T-helper 9 cell (primary cell): ENCODE measurements at places on chromosomes 11 and 22.

- DNase-seq, result no peak
These were observed 54.3 kb upstream of the TNRC6B start for GRCh38 chr22:40123387-40123786.

GRCh38 chr11:68142028-68142412 lies 20.8 kb upstream of the CHKA start:
- no peak for DNase-seq

GRCh38 chr11:126431401-126432064 lies 76.0 kb downstream of the ST3GAL4 start:
- no peak for DNase-seq

DNA sequence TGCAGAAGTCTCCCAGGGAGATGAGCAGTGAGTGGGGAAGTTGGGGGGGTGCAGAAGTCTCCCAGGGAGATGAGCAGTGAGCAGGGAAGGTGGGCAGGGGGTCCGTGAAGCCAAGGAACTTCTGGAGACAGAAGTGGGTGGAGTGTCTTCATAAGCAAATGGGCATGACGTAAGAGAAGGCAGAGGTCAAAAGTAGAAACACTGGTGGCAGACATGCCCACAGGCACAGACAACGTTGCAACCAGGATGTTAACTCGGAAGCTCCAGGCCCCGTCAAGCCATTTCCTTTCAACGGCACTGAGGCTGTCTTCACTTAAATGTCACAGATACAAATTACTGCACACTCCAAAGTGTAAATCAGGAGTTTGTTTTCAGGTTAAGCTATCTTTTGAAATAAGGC lies 186.1 kb downstream of the SHANK2 start:
- no peak for DNase-seq

DNA sequence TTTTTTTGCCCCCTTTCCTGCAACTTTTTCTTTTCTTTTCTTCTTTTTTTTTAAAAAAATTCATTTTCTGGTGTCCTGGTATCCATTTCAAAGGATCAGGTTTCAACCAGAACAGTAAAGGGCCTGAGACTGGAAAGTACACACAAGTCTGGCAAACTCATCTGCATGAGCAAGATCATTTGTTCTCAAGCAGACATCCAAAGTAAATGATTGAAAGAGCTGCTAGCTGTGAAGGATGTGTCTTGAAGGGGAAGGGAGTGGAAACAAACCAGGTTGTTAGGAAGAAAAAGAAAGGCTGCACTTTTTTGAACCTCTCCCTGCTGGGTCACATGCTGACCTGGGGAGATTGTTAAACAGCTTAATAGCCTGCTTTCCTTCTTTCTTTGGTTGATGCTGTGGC lies 5.3 kb downstream of the YAP1 start:
- DNase-seq, result no peak
